ENCODE measurements at places on chromosomes 4 and X. TPM values are rescaled to one million over a fixed set of nuclear protein-coding genes. Genes with fewer than 3 reads are reported as not detected.

Gene AKAP4
- total RNA-seq = not detected

Gene CT45A1
- total RNA-seq = not detected

Gene CDKL2
- total RNA-seq = 4.7 TPM

Gene GSX2
- total RNA-seq = 1.1 TPM

Gene MAGED4
- 96.3 TPM for total RNA-seq

Gene AFP
- total RNA-seq = 8.6 TPM

Gene POU4F2
- not detected for total RNA-seq

Gene RASGEF1B
- total RNA-seq = 0.77 TPM

Gene LUZP4
- not detected for total RNA-seq

Gene PQBP1
- 88.2 TPM for total RNA-seq

Gene ODAM
- total RNA-seq = not detected

Gene FAM236D
- total RNA-seq = not detected

Gene STOX2
- 2.5 TPM for total RNA-seq

Gene SSX4
- total RNA-seq = not detected

Gene FOXP3
- total RNA-seq = 0.09 TPM

Gene MAGEB10
- not detected for total RNA-seq

Gene LANCL3
- 0.22 TPM for total RNA-seq

Gene PASD1
- total RNA-seq = not detected

Gene ZNF674
- total RNA-seq = 4.6 TPM

Gene HMX1
- not detected for total RNA-seq

Gene AFM
- not detected for total RNA-seq

Gene CCDC158
- not detected for total RNA-seq

Gene SYN1
- 2.2 TPM for total RNA-seq

Gene ZDHHC15
- 0.77 TPM for total RNA-seq

Gene OTUD6A
- not detected for total RNA-seq

Gene RWDD4
- total RNA-seq = 19.2 TPM

Gene CENPI
- total RNA-seq = 5.0 TPM

Gene SLC30A9
- 73.2 TPM for total RNA-seq

Gene IQCM
- total RNA-seq = 0.11 TPM

Gene RRH
- total RNA-seq = 0.25 TPM

Gene TRIML1
- total RNA-seq = not detected

Gene USP51
- total RNA-seq = 2.2 TPM

Gene MAGEA4
- total RNA-seq = not detected

Gene CXorf49B
- total RNA-seq = not detected

Gene BEX5
- total RNA-seq = 1.6 TPM

Gene TRIM61
- 1.4 TPM for total RNA-seq

Gene CLRN2
- total RNA-seq = not detected

Gene ADAM29
- not detected for total RNA-seq

Gene RBMX2
- 19.7 TPM for total RNA-seq

Gene PALLD
- total RNA-seq = 551 TPM

Gene NSG1
- 10.6 TPM for total RNA-seq

Gene NUDT10
- 6.6 TPM for total RNA-seq

Gene TKTL2
- not detected for total RNA-seq

Gene SLC16A2
- total RNA-seq = 21.1 TPM

Gene BMP3
- total RNA-seq = not detected

Gene GABRA4
- total RNA-seq = not detected

Gene BEND4
- total RNA-seq = 0.32 TPM

Gene MAGEA9B
- total RNA-seq = not detected

Gene TCEAL7
- total RNA-seq = 7.6 TPM

Gene ARHGAP6
- total RNA-seq = 0.30 TPM

Gene CPLX1
- total RNA-seq = 1.9 TPM

Gene CCNI
- total RNA-seq = 141 TPM

Gene ATP8A1
- 2.9 TPM for total RNA-seq

Gene CEP135
- total RNA-seq = 8.2 TPM

Gene SPP1
- total RNA-seq = 217 TPM

Gene FOXR2
- total RNA-seq = not detected
